ENCODE measurements at places on chromosomes 3 and 15. TPM values are rescaled to one million over a fixed set of nuclear protein-coding genes. Genes with fewer than 3 reads are reported as not detected.

Gene CCDC13
- polyA plus RNA-seq = 2.9 TPM

GRCh38 chr3:58463181-58463941, 28.5 kb upstream of the KCTD6 start:
- H3K27ac ChIP-seq = no peak overlapping the region
- peak overlapping the region; percentile 11 for H3K4me3 ChIP-seq
- H3K36me3 ChIP-seq = no peaks in the 10 kb centered on the region
- peaks cover 13% of the 10 kb centered on the region for H3K4me1 ChIP-seq
- H3K27me3 ChIP-seq = no peaks in the 10 kb centered on the region

Gene HTR3E
- polyA plus RNA-seq = not detected

Gene TRAT1
- polyA plus RNA-seq = 0.28 TPM

Gene SLC28A1
- not detected for polyA plus RNA-seq

GRCh38 chr3:5784690-5785089, 597.2 kb downstream of the EDEM1 start:
- H3K36me3 ChIP-seq = no peaks in the 10 kb centered on the region
- H3K4me1 ChIP-seq = no peaks in the 10 kb centered on the region
- H3K4me3 ChIP-seq = no peak overlapping the region

DNA sequence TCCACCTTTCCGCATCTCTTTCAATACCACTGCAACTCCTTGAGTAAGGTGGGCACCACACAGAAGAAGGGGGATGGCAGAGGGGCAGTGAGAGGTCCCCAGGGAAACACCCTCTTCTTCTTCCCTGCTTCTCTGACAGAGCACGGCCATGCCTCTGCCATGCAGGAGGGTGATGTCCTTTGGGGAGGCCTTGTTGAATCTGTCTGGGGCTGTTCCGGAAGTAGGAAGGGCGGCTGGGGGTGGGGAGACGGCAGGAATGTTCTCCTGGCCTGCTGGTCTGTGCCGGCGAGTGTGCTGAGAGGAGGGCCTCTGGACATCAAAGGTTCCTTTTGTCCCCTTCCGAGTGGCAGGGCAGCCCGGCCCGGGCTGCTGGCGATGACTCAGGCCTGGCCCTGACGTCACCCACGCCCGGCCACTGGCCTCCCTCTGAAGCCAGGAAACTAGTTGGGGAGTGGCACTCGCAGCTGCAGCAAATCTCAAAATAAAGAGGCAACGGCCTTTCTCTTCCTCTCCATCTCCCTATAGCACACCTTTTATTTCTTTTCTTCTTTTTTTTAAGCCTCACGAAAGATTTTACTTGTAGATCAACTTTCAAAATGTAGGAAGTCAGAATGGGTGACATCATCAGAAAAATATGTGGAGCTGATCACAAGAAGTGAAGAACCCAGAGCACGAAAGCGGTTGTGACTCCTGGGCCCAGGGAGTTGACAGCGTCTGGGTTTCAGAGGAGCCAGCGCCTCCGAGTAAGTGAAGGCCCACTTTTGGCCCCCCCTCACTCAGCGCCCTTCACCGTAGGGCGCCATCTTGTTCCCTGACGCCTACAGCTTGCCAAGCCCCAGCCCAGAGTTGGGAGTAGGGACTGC, at the start of gene ZBTB38:
Gene ZBTB38, plus strand, starts transcription at position 443 of the 863 bp plus-strand sequence. CDS start 73,885 bp downstream, outside the sequence.
- H3K4me3 ChIP-seq = peak within 1 kb of the TSS; percentile 34
- H3K27ac ChIP-seq = peak within 1 kb of the TSS; percentile 86
- no peaks in the 10 kb centered on the region for H3K27me3 ChIP-seq
- H3K36me3 ChIP-seq = no peaks in the 10 kb centered on the region
- DNase-seq = peak; percentile 93
- peaks cover 31% of the 10 kb centered on the region for H3K4me1 ChIP-seq

GRCh38 chr15:40245666-40246450, 7.0 kb downstream of the PAK6 start:
- no peak for DNase-seq
- H3K4me3 ChIP-seq = no peak overlapping the region
- no peak overlapping the region for H3K27ac ChIP-seq

- no peaks in the 10 kb centered on the region for H3K27me3 ChIP-seq
- H3K36me3 ChIP-seq = no peaks in the 10 kb centered on the region
- no peaks in the 10 kb centered on the region for H3K4me1 ChIP-seq
- no peak for DNase-seq
- no peak overlapping the region for H3K27ac ChIP-seq
- no peak overlapping the region for H3K4me3 ChIP-seq
Observed at GRCh38 chr3:192553707-192554106, 173.6 kb downstream of the FGF12 start.

DNA sequence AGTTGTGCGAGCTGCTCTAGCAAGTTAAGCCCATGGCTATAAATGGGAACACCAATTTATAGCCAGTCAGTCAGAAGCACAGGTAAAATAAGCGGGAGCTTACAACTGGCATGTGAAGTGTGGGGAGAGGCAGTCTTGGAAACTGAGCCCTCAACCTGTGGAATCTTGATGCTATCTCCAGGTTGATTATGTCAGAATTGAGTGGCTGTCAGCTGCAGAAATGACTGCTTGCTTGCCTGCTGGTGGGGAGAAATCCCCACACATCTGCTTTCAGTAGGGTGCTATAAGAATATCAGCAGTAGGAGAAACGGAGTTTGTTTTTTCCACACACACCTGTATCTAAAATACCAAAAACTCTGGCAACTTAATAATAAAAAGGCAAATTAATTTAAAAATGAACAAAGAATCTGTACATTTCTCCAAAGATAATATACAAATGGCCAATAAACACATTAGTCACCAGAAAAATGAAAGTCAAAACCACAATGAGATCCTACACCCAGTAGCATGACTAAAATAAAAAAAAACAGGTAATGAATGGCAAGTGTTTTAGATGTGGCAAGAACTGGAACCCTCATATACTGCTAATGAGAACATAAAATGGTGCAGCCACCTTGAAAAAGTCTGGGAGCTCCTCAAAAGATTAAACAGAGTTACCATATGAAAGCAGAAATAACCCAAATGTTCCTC, 26.0 kb upstream of the MAP4 start:
- H3K4me3 ChIP-seq = no peak overlapping the region
- no peak for DNase-seq
- peaks cover 4% of the 10 kb centered on the region for H3K36me3 ChIP-seq
- H3K27ac ChIP-seq = no peak overlapping the region

Gene PLSCR5
- not detected for polyA plus RNA-seq

DNA sequence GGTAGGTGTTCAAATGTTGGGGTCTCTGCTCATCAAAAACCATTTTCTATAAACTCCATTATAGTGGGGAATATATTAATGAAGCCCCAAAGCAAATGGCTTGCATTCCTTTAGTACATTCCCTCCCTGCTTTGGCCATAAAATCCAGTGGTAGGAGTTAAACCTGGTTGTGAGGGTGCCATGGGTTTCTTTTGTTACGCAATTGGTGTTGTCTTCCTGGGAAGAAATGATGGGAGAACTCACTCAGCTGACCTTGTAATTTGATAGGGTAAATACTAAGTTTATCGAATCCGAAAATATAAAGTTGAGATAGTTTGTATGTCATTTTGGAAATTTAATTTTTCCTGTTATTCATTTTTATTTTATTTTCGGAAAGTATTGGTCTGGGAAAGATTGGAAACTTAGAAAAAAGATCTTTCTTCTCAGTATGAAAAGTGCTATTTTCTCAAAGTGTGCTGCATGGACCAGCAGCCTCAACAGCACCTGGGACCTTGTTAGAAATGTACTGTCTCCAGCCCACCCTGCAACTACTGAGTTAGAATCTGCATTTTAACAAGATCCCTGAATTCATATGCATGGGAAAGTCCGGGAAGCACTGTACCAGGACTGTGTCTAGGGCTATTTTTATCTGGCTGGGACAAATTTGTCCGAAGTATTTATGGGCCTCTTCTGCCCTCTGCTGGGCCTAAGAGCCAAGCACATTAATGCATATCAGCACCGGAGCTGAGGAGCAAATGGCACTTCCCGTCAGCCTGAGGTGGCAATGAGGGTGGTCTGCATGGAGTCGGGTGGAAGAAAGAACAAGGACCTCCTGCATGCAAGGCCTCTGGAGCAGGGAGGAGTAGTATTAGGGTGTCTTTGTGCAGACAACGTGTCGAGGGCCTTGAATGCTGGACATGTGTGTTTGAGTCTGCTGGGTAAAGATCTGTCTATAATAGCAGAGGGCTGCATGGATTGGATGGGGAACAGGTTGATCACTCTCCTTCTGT, 54.7 kb downstream of the FAM81A start:
- no peaks in the 10 kb centered on the region for H3K36me3 ChIP-seq
- H3K27me3 ChIP-seq = no peaks in the 10 kb centered on the region
- peaks cover 7% of the 10 kb centered on the region for H3K4me1 ChIP-seq

Gene DPPA2
- not detected for polyA plus RNA-seq

Gene REC114
- not detected for polyA plus RNA-seq

Gene SAMMSON
- 0.46 TPM for polyA plus RNA-seq

Gene CPN2
- not detected for polyA plus RNA-seq

- no peak overlapping the region for H3K4me3 ChIP-seq
- H3K27me3 ChIP-seq = no peaks in the 10 kb centered on the region
- DNase-seq = no peak
- H3K36me3 ChIP-seq = peaks cover 6% of the 10 kb centered on the region
- no peaks in the 10 kb centered on the region for H3K4me1 ChIP-seq
Observed at GRCh38 chr3:128923576-128923975, 44.2 kb downstream of the ACAD9 start.

- H3K27me3 ChIP-seq = no peaks in the 10 kb centered on the region
- no peaks in the 10 kb centered on the region for H3K36me3 ChIP-seq
- H3K27ac ChIP-seq = no peak overlapping the region
- no peaks in the 10 kb centered on the region for H3K4me1 ChIP-seq
- no peak overlapping the region for H3K4me3 ChIP-seq
- DNase-seq = no peak
Observed at GRCh38 chr3:18531662-18532061, 106.5 kb upstream of the SATB1 start.

Gene KCNMB3
- 2.9 TPM for polyA plus RNA-seq

GRCh38 chr15:78540871-78541743, 863 bp downstream of the PSMA4 start:
- H3K4me3 ChIP-seq = peak overlapping the region; percentile 73
- peaks cover 40% of the 10 kb centered on the region for H3K36me3 ChIP-seq
- DNase-seq = peak; percentile 12
- no peaks in the 10 kb centered on the region for H3K27me3 ChIP-seq
- peak overlapping the region; percentile 94 for H3K27ac ChIP-seq

DNA sequence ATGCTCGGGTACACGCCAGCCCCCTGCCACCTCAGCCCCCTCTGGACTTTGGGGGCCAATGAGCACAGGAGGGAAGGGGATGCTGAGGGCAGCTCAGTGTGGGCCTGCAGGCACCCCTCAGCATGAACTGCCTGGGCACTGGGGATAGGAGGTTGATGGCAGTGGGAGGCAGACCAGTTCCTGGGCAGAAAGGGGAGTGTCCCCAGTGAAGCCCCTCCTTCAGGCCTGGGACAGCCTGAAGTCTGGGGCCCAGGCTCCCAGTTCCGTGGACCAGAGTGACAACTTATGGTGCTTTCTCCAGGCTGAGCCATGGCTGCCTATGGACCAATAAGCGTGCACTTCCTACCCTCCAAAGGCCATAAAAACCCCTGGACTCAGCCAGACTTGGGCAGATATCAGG, 63.3 kb upstream of the IMPG2 start:
- no peak overlapping the region for H3K4me3 ChIP-seq
- no peak overlapping the region for H3K27ac ChIP-seq
- no peaks in the 10 kb centered on the region for H3K27me3 ChIP-seq
- peaks cover 30% of the 10 kb centered on the region for H3K4me1 ChIP-seq
- peaks cover 8% of the 10 kb centered on the region for H3K36me3 ChIP-seq

DNA sequence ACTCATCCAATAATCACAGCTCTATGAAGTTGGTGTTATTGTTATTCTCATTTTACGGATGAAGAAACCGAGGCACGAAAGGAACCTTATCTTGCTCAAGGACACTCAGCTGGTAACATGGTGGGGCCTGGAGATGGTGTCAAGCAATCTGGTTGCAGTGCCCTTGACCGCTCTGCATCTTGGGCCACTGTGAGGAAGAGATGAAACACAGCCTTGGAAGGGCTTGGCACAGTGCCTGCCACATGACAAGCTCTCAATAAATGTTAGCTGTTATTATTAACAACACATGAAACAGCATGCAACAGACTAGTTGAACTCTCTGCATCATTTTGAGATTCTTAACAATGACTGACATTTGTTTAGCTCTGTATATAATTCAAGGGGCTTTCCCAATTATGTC, 10.1 kb upstream of the ITGA11 start:
- H3K36me3 ChIP-seq = no peaks in the 10 kb centered on the region
- H3K4me3 ChIP-seq = no peak overlapping the region
- peaks cover 13% of the 10 kb centered on the region for H3K27me3 ChIP-seq
- no peaks in the 10 kb centered on the region for H3K4me1 ChIP-seq
- DNase-seq = peak; percentile 35
- H3K27ac ChIP-seq = no peak overlapping the region

- H3K27ac ChIP-seq = no peak overlapping the region
- no peak overlapping the region for H3K4me3 ChIP-seq
- no peaks in the 10 kb centered on the region for H3K4me1 ChIP-seq
- no peaks in the 10 kb centered on the region for H3K27me3 ChIP-seq
- no peak for DNase-seq
Observed at GRCh38 chr3:115691964-115692363, 68.7 kb downstream of the GAP43 start.

DNA sequence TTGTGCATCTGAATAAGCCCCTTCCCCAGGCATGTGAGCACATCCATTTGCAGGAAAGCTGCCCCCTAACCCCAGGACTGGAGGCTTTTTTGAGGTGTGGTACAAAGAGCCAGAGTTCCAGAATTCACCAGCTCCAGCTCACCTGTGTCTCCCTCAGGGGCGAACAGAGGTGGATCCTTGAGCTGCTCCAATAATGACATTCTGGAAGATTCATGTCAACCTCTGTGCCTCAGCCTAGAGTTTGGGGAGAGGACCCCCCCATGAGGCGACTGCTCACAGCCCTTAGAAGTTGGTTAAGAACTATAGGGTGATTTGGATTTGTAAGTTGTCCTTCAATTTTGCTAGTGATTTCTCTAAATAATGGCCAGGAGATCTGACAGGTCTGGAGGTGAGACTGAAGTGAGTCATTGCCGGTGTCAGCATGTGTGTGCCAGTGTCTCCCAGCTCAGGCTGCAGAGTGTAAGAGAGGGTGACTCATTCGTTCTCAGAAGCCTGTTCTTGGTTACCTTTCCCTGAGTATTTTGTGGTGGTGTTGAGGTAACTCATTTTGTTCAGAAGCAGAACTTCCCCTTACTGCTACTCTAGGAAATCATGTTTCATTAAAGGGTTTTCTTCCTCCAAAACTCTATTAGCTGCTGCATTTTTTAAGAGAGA, 136.9 kb upstream of the TOPAZ1 start:
- H3K4me3 ChIP-seq = no peak overlapping the region
- no peaks in the 10 kb centered on the region for H3K4me1 ChIP-seq
- peak; percentile 50 for DNase-seq
- H3K27me3 ChIP-seq = no peaks in the 10 kb centered on the region
- no peak overlapping the region for H3K27ac ChIP-seq

- no peaks in the 10 kb centered on the region for H3K36me3 ChIP-seq
- no peak overlapping the region for H3K27ac ChIP-seq
- peaks cover 11% of the 10 kb centered on the region for H3K4me1 ChIP-seq
Observed at GRCh38 chr3:58588030-58588614, 10.9 kb upstream of the FAM107A start.

GRCh38 chr15:59208613-59209249, 2.1 kb downstream of the LDHAL6B start:
- no peak overlapping the region for H3K27ac ChIP-seq
- H3K4me3 ChIP-seq = no peak overlapping the region
- no peaks in the 10 kb centered on the region for H3K27me3 ChIP-seq

Measured in stomach (tissue), 19 donors.